SK-N-SH (cell line): ENCODE measurements at places on chromosomes 6 and 20.

- DNase-seq = peak; percentile 73
These were observed 37.9 kb upstream of the NEDD9 start for GRCh38 chr6:11270030-11271027.

GRCh38 chr6:27241443-27241842 lies 6.1 kb upstream of the PRSS16 start:
- DNase-seq = no peak

- no peak for DNase-seq
These were observed 62.4 kb downstream of the AGPAT4 start for GRCh38 chr6:161211380-161212035.

- DNase-seq = no peak
These were observed 59.6 kb upstream of the EMILIN3 start for GRCh38 chr20:41426086-41426830.

GRCh38 chr20:537983-538382 lies 5.6 kb downstream of the CSNK2A1 start:
- DNase-seq = no peak

DNA sequence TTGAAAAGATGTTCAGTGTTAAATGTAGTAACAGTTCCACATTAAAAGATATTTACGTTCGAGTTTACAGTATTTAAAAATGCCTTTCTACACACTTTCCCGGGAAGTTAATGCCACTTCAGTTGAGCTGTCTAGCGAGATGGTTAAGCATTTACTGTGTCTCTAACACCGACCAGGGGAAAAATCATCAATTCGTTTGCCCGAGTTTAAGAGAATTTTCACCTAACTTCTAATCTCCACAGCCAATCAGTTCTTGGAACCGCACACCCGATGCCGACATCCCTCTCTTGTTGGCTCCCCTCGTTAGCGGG lies 58.2 kb downstream of the FAM217A start:
- no peak for DNase-seq

DNA sequence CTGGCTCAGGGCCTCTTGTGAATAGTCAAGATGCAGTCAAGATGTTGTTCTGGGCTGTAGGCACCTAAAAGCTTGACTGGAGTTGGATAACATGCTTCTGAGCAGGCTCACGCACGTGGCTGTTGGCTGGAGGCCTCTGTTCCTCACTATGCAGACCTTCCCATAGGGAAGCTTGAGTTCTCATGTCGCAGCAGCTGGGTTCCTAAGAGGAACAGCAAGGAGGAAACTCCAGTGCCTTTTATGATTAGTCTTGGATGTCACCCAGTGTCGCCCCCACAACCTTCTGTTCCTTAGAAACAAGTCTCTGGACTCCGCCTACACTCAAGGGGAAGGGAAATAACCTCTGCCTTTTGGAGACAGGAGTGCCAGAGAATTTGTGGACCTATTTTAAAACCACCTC lies 210.7 kb downstream of the BCAS1 start:
- no peak for DNase-seq

DNA sequence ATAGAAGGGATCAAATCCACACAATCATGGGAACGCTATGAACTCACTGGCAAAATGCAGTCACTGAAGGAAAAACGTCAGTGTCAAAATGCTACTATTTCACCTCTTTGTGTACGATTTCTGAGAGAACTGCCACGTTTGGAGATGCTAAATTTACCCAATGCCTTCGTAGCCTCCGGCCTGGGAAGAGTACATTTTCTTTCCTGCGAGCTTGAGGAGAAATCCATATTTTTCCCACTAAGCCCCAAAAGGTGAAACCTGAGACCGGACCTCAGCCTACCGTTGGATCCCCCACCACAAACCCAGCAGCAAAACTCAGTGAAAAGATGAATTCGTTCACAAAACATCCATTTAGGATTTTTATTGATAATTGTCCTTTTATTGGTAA lies 131.7 kb downstream of the GPX5 start:
- peak; percentile 39 for DNase-seq

- no peak for DNase-seq
These were observed 14.8 kb downstream of the ERMARD start for GRCh38 chr6:169766232-169766631.

DNA sequence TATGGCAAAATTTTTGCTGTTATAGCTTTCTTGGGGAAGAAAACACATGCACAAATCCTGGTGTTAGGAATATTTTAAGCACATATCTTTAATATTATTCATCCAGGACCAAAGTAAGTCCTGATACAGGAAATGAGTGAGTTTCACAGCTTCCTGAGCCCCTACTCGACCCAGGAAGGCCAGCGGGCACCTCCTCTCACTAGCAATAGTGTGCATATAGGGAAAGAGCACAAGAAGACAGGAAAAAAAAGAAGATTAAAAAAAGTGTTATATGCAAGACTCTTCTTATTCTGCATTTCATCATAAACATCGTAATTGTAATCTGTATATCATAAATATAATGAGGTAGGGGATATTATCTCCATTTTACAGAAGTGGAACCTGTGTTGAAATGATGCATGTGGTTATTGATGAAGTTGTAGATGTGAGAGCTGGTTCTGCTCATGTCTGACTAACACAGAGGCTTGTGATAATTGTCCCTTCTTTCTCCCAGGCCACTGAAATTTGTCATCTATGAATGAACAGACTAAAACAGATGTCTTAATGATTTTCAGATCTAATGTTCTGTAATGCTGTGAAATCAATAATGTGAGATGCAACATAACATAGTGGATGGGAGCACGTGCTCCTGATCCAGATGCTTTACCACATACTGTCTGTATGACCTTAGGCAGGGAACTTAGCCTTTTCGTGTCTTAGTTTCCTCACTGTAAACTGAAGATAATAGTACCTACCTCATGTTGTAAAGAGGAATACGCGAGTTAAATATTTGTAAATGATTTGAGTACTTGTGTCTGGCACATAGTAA lies 101.2 kb downstream of the MYO6 start:
- DNase-seq = no peak
